ENCODE measurements at places on chromosomes 5 and 9. TPM values are rescaled to one million over a fixed set of nuclear protein-coding genes. Genes with fewer than 3 reads are reported as not detected.

DNA sequence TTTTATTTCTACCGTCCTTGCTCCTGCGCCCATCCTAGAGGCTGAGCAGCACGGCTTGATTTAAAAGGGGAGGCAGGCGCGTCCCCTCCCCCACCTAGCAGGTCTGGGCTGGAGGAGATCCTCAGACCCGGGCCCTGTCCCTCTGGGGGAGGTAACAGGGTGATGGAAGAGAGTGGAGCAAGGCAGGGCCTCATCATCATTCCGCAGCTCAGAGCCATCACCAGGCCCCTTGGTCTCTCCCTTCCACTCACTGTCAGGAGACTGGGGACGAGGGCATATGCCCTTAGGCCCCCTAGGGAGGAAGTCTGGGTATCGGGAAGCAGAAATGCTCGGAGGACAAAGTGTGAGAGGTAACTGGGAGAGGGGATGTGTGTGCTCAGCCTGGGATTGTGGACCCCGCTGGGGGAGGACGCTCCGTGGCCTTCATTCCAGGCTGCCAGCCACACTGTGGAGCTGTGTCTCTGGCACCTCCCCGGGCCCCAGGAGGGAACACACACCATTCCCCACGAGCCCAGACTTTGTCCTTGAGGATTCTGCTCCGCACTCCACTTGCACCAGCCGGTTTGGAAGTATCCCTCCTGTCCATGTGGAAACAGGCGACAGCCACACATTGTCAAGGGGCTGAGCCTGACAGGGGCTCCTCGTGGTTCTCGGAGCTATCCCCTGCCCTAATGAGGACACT is 761 bp downstream of the REEP2 start:
- DNase-seq: no peak

- no peak for DNase-seq
Observed at GRCh38 chr5:32810804-32811203, 99.7 kb downstream of the NPR3 start.

DNA sequence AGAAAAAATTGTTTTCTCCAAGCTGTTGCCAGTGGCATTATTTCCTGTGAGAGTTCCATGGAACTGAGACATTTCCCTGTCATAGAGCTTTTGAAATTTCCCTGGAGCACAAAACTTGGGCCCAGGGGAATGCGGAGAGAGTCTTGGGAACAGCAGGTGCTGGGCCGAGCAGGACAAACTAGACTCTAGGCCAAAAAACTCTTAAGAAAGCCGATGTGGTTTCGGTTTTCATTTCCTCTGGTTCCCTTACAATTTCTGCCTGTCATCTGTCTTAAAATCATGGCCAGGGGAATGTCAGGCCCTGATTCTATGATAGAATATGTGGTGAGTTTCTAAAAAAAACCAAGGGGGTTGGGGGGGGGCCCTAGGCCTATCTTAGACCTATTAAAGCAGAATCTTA is 4.6 kb downstream of the SLC35A4 start:
- no peak for DNase-seq

The PAEP gene
- 2.9 TPM for total RNA-seq

The IL31RA gene
- not detected for total RNA-seq

The FBN2 gene
- total RNA-seq: 29.8 TPM

GRCh38 chr9:17878810-17879370 is 300.0 kb downstream of the SH3GL2 start:
- DNase-seq: no peak

DNA sequence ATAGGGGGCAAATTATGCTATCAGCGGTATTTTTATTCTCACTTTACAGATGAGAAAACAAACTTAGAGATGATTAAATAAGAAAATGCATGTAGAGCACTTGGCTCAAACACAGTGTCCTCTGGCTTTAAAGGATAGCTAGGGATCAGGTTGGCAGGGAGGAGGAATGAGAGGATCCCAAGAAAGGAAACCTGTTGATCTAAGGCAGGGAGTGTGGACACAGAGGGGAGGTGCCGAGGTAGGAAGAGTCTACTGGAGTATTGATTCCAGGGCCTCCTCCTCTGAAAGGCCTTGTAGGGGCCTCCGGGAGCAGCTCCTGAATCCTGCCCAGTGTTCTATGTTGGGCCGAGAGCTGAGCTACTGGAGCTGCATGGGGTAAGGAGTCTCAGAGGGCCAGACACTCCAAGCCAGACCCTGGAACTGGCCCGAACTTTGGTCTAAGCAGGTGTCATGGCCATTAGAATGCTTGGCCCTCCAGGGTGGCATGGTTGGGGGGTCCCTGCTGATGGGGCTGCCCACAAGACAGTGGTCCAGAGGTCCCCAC is 30.4 kb upstream of the TCF7 start:
- no peak for DNase-seq

DNA sequence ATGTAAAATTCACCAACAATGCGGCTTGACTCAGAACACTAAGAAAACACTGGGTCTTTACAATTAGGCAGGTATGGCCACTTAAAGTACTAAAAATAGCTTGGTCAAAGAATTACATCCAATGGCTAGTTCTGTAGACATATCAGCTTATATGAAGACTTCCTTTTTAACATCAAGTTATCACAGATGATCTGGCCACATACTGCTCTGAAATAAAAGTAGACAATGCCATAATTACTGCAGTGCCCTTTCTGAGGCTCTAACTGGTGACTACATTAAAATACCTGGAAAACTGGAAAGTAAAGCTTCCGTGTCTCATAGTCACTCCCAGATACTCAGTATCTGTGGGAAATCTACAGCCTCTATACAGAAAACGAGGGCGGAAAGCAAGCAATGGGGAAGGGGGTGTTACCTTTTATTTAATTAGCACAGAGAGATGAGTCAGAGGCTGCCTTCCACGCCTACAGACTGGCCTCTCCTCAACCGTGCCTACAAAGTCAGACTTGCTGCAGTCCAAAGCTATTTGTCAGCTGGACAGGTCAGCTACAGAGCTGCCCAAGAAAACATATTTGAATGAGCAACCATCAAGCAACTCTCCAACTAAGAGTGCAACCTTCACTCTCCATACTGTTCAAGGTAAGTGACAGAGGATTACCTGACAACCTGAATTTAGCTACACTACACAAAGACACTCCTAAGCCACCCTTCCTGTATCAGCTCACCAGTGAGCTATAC is 8.7 kb downstream of the SERINC5 start:
- peak; percentile 37 for DNase-seq

DNA sequence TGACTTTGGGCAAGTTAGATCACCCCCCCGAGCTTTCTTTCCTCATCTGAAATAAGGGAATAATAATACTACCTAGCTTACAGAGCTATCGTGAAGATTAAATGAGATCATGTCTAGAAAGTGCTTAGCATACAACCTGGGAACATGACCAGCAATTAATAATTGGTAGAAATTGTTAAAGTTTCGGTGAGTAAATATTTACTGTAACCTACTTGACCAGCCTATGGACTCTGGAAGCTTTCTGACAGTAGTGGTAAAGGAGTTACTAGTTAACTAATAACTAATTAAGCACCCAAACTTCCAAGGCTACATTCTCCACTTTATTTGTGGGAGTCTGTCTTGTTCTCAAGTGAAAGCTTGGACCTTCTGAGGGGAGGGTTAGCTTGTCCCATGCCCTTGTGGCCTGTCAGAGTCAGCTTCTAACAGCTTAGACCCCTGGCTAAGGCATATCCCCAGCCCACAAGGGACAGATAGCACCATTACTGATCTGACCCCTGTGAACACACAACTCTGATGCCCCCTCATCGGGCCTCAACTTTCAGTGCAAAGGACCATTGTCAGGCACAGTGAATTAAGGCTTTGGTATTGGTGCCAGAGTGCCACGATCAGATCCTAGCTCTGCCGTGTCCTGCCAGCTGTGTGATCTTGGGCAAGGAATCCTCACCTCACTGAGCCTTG is 58.7 kb upstream of the SAP30L start:
- no peak for DNase-seq

- DNase-seq: no peak
Observed at GRCh38 chr5:171673328-171673727, 112.3 kb upstream of the SMIM23 start.

DNA sequence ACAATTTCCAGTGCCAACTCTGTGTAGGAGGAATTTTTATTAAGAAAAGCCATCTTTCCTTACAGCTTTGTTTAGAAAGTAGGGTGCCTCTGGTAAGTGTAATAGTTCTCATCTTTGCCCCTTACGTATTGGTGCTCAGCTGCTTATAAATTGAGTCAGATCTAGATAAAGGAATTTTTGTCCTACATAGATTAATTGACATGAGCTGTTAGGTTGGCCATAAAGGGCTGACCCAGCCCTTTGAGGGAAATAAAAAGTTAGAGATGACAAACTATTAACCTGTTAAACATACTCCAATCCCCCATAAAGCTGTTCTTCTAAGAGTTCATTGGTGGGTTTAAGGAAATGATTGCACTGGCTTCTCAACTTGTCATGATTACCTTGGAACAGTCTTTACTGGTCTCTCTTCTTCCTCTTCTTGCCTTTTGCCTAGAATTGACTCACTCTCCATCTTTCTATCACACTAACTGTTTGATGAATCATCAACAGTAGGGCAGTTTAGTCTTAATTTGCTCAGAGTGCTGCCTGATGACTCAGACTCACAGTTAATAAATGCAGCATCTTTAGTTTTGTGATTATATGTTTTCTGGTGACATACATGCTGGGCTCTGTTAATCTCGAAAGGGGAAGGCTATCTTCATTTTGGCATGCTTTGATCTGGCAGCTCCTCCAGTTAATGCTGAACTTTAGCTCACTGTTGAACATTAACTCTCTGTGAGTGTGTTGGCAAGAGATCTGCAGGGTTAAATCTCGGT is 51.7 kb downstream of the ARHGAP26 start:
- DNase-seq: peak; percentile 19

GRCh38 chr5:177396078-177396477 is 4.4 kb downstream of the PFN3 start:
- no peak for DNase-seq

DNA sequence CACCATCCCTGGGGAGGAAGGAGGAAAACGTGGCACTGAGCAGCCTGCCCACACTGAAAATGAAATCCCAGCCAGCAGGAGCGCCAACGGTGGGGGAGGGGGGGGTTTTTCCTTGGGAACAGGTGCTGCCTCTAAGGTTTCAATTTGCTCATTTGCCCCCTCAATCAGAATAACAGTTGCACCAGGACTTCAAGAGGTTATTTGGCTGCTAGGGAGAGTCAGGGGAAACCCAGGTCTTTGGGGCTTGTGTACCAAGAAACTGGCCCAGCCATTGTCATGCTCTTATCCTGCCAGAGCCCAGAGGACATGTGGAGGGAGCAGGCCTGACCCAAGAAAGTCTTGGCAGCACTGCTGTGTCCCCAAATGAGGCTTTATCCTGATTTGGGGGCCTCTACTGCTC is 66.5 kb downstream of the NDFIP1 start:
- no peak for DNase-seq

DNA sequence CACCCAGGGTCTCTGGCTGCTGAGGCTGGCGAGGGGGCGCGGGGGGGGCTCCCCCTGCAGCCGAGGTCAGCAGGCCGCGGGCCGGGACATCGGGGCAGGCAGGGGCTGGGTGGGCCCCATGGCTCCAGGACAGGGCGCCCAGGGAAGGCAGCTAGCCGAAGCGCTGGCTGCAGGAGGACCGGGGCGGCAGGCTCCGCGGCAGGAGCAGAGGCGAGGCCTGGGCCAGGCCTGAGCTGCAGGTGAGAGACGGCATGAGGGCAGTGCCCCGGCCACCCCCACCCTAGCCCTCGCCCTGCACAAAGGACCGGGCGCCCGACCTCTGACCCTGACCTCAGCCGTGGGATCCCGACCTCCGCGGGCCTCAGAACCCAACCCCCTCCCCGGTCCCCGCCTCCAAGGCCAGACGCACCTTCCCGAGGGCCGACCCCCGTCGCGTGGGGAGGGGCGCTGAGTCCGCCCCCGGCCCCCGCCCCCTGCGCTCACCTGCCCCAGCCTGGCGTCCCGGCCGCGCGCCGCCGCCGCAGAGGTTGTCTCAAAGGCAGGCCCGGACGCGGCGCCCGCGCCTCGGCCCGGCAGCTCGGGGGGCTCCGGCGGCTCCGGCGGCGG is 431 bp downstream of the RNF208 start:
- DNase-seq: no peak

Data from NCI-H460 (cell line).